ENCODE measurements at places on chromosomes 13 and 19.

- ATAC-seq = no peak
Observed at GRCh38 chr13:74325106-74325505, 190.9 kb upstream of the KLF12 start.

- no peak for ATAC-seq
Observed at GRCh38 chr13:75788481-75788981, 152.4 kb downstream of the LMO7 start.

- ATAC-seq = no peak
Observed at GRCh38 chr13:23796551-23796950, 92.6 kb downstream of the MIPEP start.

GRCh38 chr19:35403116-35403760 is 32.4 kb downstream of the GPR42 start:
- no peak for ATAC-seq

DNA sequence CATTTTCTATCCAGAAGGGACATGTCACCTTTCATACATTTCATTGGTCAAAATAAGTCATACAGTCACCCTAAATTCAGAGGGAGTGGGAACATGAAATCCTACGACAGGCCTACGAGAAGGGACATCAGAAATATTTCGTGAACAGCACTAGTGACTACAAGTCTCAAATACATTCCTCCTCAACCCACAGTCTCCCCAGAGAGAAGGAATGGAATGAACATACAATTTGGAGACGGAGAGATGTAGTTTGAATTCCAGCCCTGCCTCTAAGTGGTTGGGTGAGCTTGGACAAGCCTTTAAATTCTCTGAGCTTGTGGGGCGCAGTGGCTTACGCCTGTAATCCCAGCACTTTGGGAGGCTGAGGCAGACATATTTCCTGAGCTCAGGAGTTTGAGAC is 9.9 kb downstream of the SERTM1 start:
- no peak for ATAC-seq

DNA sequence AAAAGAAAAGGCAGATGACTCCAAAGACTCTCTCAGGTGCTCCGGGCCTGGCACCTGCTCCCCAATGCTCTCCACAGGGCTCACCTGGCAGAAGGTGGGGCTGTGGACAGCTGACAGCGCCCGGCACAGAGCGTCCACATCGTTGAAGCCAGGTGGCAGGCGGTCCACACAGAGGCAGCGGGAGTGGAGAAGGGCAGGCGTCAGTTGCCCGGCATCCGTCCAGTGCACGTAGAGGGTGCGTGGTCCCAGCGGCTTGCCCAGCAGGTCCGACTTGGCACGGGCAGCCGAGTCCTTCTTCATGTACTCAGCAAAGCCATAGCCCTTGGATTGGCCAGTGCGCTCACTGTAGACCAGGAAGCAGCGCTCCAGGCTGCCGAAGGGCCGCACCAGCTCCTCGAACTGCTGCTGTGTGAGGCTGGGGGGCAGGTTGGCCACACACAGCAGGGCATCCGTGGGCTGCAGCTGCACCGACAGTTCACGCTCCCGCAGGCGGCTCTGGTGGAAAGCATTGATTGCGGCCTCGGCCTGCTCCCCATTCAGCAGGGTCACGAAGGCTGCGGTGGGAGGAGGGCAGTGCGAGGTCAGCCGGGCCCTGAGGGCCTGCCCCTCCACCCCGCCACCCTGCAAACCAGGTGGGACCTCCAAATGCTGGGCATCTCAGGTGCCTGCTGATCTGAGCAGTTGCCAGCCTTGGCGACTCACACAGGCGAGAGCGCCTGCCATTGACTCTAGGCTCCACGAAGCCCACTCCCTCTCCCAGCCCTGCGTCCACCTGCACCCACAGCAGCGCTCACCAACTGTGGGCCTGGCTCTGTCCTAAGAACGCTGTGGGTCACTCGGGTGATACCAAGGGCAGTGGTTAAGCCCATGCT is 4.5 kb downstream of the RAVER1 start:
- ATAC-seq = no peak

DNA sequence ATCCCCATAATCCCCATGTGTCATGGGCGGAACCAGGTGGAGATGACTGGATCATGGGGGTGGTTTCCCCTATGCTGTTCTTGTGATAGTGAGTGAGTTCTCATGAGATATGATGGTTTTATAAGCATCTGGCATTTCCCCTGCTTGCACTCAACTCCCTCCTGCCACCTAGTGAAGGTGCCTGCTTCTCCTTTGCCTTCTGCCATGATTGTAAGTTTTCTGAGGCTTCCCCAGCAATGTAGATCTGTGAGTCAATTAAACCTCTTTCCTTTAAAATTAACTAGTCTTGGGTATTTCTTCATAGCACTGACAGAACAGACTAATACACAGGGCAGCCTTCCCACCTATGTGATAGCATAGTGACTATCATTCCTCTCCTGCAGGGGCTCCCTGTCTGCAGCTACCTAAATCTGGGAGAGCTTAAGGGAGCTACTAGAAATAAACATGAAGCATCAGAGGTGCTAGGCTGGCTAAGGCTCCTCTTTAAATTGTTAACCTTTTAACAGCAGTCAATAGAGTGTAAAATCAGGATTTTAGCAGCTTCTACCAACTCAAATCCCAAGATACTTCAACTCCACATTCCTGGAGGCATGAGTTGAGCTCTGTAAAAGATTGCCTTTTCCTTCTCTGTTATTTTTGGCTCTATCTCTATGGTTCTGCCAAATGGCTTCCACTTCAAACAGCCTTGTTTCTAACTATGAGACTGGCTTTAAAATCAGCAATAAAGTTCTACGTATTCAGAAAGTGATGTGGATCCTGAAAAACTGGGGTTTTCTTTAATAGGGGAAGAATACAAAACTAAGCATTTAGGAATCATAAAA is 112.3 kb downstream of the VWA8 start:
- no peak for ATAC-seq

Data from stimulated activated memory B cell treated with anti-CD40 and anti-IgM and Interleukin-4, amounts not matched to agents 10 μg/mL and 1 μg/mL and 100 μg/mL, for 72 hours (primary cell).